ENCODE measurements at places on chromosomes 2 and 18. TPM values are rescaled to one million over a fixed set of nuclear protein-coding genes. Genes with fewer than 3 reads are reported as not detected.

DNA sequence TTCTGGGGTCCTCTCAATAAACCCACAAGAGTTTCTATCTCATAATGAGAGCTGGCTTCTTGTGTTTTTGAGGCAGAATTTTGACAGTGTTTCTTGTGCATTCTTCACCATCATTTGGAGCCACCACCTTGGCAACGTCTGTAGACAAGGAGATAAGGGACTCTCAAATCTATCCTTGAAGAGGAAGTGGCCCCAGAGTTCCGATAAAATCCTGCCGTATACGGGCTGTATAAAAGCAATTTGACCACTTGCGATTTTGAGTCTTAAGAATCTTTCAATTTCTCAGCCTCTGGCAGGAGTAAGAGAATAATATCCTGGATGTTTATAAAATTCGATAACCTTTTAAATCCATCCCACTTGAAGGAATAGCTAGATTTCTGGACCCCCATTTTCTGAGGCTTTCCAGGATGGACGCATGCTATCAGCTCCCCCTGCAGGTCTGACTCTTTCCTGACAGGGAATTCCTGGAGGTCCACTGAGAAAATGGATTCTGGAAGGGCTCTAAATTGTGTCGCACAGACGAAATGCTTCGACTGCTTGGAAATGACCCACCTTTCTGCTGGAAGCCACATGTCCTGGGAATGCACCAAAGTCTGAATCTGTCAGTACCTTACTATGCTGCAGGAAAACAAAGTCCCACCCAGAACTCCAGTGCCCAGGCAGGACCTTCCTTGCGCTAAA is 54.1 kb downstream of the E2F6 start:
- DNase-seq, result no peak

DNA sequence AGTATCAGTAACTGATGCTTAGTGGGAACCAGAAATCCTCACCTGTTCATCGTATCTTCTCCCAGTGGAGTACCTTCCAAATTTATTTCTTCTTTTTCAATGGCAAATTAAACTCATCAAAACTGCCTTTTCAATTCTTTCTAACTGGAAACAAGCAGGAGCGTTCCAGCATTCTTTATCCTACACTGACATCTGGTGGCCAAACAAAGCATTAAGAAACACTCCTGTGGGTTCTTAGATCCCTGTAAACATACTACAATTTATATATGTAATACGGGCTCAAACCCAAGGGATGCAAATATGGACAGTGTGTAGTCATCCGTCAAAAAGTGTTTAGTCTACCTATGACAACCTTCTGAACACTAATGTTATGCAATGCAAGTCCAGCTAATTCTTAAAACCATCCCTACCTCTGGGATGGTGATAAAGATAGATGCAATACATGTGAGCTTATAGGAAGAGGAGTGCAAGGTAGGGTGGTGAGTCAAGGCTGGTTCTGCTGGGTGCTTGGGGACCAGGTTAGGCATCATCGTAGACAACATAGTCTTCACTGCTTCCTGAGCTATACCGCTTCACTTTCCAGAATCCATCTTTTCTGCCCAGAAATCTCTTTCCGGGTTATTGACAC is 375.0 kb downstream of the CTNNA2 start:
- DNase-seq, result no peak

DNA sequence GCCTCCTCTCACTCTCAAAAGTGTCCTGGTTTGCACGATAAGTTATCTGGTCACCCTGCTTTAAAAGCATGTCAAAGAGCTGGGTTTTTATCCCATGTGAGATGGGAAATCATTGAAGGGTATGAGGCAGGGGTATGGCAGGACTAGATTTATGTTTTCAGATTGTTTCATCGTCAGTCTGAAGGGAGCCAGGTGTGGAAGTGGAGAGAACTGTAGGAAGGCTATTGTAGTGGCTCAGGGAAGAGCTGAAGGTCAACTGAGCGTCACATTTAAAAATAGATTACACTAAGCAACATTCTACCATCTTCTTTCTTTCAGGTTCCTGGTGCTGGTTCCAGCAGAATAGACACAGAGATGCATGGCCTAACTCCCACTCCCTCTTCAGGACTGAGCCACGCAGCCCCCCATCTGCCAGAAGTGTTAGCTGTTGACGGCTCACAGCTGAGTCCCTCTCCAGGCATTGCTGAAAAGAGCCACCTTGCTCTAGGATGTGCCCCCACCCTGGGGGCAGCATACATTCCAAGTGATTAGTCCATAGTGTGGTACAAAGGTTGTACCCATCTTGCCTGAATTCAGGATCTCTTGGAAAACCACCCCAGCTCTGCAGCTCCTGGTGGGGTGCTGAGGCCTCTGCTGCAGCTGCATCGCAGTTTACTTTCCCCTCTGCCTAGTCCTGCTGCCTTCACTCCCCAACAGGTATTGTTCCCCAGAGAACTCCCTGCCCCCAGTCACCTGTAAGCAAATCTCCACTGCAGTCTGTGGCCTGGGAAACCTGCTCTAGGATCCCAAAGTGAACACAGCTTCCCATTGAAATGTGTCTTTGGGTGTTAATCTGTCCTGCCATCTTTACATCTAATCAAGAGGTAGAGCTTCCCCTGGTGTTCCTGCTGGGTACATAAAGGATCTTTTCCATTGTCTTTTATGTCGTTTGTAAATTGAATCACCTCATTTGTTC is 79.5 kb upstream of the KLF7 start:
- DNase-seq, result no peak

GRCh38 chr18:65659912-65660311 is 90.9 kb upstream of the CDH7 start:
- no peak for DNase-seq

DNA sequence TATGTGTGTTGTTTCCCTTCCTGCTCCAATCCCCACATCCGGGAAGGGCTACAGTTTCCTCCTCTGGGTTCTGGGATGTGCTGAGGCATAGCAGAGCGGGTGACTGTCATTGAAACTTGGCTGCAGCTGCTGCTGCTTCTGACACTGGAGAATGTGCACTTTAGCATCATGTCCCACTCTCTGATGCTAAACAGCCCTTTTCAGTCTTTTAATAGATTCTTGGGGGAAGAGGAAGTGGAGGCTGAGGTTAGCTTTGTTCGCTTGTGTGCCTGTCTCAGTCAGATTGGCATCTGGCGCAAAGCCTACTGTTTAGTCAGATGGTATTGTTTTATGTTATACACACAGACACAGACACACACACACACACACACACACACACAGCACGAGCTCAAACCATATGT is 136.5 kb upstream of the RND3 start:
- DNase-seq, result no peak

DNA sequence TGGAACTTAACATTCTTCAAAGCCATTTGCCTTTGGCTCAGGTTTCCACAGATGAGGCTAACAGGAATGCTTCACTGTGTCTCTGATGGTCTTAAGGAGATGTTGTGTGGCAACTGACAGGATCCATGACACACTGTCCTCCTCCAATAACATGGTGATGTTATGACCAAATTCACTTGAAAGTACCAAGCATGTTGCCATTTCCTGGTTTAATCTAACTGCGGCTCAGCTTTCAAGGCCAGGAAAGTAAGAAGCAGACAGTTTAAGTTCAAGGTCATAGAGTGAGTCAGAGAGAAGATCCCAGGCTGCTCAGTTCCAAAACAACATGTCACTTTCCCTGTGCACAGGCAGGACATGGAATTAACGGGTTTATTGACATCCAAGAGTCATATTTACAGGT is 513.6 kb downstream of the STK39 start:
- no peak for DNase-seq

DNA sequence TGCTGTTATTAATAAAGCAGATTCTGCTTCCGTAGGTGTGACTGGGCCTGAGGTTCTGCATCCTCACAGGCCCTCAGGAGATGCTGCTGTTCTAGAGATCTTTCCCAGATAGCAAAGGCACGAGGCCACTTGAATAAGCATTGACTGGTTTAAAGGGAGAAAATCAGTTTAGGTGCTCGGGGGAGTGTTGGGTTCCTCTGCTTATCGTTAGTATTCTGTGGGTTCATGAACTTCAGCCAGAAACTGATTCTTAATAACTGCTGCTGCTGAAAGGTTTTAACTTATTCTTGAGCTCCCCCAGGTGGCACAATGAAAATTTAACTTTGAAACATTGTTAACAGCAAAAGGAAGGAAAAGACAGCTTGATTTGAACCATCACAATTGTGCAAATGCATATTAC is 56.9 kb downstream of the ITGA6 start:
- no peak for DNase-seq

- DNase-seq, result no peak
These were observed 1394.8 kb upstream of the ZEB2 start for GRCh38 chr2:145914716-145915115.

- no peak for DNase-seq
These were observed 585 bp upstream of the ANAPC1 start for GRCh38 chr2:111884592-111884964.

- DNase-seq, result no peak
These were observed 85.8 kb upstream of the HPCAL1 start for GRCh38 chr2:10216677-10217488.

- DNase-seq, result no peak
These were observed 378.9 kb upstream of the HNRNPA3 start for GRCh38 chr2:176833671-176834070.

The EDAR gene
- 0.50 TPM for total RNA-seq

The PAX3 gene
- total RNA-seq, result not detected

The NYAP2 gene
- total RNA-seq, result not detected

The CACNB4 gene
- 0.50 TPM for total RNA-seq

All from liver (tissue), 10 donors.